ENCODE measurements at places on chromosomes 7 and 10. TPM values are rescaled to one million over a fixed set of nuclear protein-coding genes. Genes with fewer than 3 reads are reported as not detected.

GRCh38 chr7:48528646-48529045 lies 357.4 kb downstream of the ABCA13 start:
- no peak overlapping the region for H3K27ac ChIP-seq
- H3K4me3 ChIP-seq: no peak overlapping the region
- H3K4me1 ChIP-seq: no peaks in the 10 kb centered on the region
- H3K36me3 ChIP-seq: no peaks in the 10 kb centered on the region
- no peaks in the 10 kb centered on the region for H3K27me3 ChIP-seq

GRCh38 chr7:116167177-116167576 lies 43.2 kb upstream of the TES start:
- peak; percentile 64 for DNase-seq
- H3K4me3 ChIP-seq: no peak overlapping the region
- H3K27me3 ChIP-seq: peaks cover 6% of the 10 kb centered on the region
- H3K36me3 ChIP-seq: no peaks in the 10 kb centered on the region

- H3K4me1 ChIP-seq: peaks cover 4% of the 10 kb centered on the region
Observed at GRCh38 chr7:36562121-36562520, 162.2 kb downstream of the AOAH start.

GRCh38 chr10:65611592-65611991 lies 1314.2 kb upstream of the LRRTM3 start:
- no peaks in the 10 kb centered on the region for H3K36me3 ChIP-seq
- no peaks in the 10 kb centered on the region for H3K27me3 ChIP-seq
- no peaks in the 10 kb centered on the region for H3K4me1 ChIP-seq
- DNase-seq: no peak
- no peak overlapping the region for H3K4me3 ChIP-seq

GRCh38 chr10:44010873-44011602 lies 362.4 kb upstream of the ZNF32 start:
- peaks cover 2% of the 10 kb centered on the region for H3K27me3 ChIP-seq
- peaks cover 10% of the 10 kb centered on the region for H3K4me1 ChIP-seq
- peak; percentile 63 for DNase-seq
- H3K4me3 ChIP-seq: no peak overlapping the region

DNA sequence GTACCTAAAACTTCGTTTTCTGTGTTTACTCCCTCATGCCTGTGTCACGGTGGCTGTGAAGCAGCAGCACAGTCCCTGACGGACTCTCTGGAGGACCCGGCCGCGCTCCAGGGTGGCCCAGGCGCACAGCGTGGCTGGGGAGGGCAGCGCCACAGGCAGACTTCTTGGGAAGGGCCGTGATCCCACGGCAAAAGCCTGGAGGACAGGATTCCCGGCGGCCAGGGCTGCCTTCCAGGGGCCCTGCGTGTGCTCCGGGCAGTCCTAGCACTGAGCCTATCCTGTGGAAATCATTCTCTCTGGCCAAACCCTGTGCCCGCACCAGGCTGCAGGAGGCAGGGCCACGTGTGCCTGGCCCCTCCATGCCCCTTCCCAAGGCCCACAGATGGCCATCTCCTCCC lies 244.2 kb downstream of the MAD1L1 start:
- no peak overlapping the region for H3K4me3 ChIP-seq
- H3K36me3 ChIP-seq: peaks cover 6% of the 10 kb centered on the region
- peaks cover 25% of the 10 kb centered on the region for H3K4me1 ChIP-seq
- no peak for DNase-seq

Gene INHBA
- total RNA-seq: not detected

Gene AGR3
- not detected for total RNA-seq

Measured in activated CD8-positive, alpha-beta T cell treated with anti-CD3 and anti-CD28 coated beads for 36 hours (primary cell).